Activated CD4-positive, alpha-beta T cell treated with anti-CD3 and anti-CD28 coated beads, Interleukin-2, Interleukin-6, amounts not matched to agents 100 ng/mL and 50 ng/mL, durations not matched to agents 16 hours and 8 hours (primary cell): ENCODE measurements at places on chromosomes 11 and 22.

DNA sequence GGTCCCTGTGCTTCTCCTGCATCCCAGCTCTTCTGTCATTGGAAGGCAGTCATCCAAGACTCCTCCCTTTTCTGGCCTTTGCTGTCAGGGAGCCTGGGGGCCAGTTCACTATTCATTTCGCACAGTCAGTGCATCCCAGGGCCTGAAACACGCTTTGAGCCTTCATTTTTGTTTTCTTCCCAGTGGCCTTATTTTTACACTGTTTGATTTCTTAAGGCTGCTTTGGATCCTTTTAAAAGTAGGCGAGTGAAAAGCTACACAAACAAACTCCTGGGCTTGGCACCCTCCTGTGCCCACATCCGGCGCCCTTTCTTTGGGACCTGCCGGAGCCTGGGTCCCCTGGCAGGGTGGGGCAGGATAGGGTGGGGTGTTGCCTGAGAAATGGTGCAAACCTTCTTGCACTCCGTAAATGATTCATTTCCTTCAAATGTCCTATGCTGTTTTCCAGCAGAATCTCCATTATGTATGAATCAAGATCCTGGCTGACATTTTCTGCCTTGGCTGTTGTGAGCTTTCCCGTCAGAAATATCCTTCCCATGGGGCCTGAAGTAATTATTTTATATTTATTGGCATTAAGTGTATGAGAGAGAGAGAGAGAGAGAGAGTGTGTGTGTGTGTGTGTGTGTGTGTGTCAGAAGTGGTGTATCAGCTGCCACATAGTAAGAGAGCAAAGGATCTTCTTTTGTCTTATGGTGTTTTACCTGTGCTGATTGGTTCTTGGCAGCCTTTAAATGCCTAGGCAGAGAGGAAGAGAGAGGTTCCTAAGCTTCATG lies 45.6 kb downstream of the BCR start:
- peak; percentile 42 for DNase-seq

- peak; percentile 69 for DNase-seq
These were observed at the start of gene LGR4 for GRCh38 chr11:27472398-27473016. Gene LGR4 (minus strand): TSS chr11:27472790. CDS start chr11:27472302, 488 bp downstream.

DNA sequence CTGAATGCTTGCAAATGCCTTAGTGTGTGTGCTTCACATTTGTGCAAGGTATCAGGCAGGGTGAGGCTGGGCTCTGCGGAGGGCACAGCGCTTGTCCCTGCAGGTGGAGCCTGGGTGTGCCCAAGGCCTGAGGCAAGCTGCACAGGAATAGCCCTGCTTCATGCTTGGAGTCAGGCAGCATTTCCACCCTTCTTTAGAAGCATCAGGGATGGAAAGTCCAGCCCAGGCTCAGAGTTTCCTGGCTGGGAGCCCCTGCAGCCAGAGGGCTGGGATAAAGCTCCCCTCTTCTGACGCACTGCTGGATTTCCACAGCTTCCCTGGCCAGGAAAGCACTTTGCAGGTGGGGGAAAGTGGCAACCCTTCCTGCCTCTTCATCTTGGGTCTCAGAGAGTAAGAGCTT lies 63.4 kb downstream of the GALNT18 start:
- no peak for DNase-seq

GRCh38 chr22:46354993-46355305 lies 19.4 kb downstream of the TRMU start:
- no peak for DNase-seq

GRCh38 chr22:40388231-40388630 lies 17.8 kb downstream of the SGSM3 start:
- DNase-seq = no peak

DNA sequence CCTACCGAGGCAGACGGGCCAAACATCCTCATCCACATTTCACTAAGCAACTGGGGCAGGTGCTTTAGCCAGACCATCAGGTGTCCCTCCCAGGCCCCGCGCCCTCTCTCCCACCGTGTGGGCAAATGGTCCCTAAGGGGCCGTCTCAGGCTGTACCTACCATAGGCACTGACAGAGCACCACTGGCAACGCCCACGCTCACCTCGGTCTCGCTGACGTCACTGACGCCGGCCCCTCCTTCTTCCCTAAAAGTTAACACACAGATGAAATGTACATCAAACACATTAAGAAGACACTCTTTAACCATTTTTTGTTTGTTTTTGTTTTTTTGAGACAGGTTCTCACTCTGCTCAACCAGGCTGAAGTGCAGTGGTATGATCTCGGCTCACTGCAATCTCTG lies 9.4 kb downstream of the TTLL1 start:
- DNase-seq = no peak

- no peak for DNase-seq
These were observed 47.8 kb upstream of the ALX4 start for GRCh38 chr11:44357711-44358110.

DNA sequence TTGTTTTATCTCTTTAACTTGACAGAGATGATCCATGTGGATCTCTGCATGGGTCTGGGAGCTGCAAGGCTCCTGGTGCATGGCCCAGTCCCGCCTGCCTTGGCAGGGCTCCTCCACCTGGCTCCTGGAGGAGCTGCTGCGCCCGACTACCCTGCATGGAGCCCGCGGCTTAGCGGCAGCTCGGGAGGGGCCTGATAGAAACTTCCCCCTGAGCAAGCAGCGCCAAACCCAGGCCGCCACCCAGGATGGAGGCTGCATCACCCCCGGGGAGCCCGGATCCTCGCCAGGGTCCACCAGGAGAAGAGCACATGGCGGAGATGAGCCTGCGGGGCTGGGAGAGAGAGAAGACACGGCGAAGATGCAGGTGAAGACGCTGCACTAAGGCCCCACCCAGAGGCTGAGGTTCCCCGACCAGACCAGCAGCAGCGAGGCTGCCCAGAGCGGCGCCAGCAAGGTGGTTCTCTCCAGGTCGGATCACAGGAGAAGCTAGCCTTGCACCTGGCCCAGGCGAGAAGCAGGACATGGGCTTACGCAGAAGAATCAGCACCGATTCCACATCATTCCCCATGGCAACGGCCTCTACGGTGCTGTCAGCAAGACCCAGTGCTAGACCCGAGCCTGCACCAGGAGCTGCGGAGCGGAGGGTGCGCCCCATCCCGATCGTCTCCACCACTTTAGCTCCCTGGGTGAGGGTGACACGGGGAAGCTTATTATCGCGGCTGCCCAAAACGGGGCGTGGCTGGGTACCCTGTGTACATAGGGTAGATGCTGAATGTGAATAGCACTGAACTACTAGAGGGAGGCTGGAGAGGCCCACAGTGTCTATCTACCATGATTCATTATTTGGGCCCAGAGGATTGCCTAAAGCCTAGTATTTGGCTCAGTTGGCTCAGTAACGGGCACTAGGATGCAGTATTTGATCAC lies 41.3 kb upstream of the VPREB1 start:
- no peak for DNase-seq

DNA sequence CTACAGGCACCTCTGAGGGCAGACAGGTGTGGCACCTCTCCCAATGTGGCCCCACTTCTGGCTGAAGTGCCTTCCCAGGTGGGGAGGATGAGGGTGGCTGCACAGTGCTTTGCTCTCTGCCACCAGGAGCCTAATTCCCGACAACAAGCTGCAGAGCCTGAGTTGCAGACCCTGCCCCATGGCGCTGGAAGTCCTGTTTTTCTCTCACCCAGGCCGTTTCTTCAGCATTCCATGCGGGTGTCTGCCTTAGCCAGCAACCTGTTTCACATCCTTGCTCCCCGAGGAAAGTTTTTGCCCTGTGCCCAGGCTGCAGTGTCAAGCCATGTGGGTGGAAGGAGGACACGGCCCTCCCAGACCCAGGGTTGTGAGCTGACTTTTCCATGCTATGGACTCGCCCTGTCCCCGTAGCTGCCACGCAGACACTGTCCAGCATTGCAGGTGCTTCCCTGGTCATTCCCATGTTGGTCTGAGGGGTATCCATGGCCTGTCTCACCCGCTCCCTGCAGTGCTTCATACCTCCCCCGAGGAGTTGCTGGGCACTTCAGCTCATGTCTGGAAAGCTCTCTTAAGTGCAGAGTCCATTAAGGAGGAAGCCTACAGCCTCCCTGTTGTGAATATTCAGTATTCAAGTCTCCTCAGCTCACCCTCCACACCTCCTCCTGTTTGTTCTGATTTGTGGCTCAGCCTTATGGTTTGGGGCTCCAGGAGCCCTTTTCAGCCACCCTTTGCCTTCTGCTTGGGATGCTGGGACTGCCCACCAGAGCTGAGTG lies 2.9 kb downstream of the DAGLA start:
- no peak for DNase-seq

DNA sequence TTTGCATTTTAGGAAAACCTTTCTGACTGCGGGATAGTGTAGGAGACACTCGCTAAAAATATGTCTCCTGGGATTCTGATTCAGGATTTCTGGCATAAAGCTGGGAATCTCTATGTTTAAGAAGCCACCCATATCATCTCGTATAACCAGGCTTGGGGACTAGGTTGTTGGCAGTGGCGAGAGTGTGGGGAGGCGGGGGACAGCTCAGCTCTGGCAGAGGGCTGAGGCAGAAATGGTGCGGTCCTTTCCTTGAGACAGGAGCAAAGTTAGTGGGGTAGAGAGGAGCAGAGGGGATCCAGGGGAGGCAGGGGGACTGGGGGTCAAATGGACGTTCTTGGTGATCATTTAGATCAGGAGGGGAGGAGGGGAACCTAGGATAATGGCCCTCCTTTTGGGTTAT lies 74.3 kb downstream of the TEAD1 start:
- no peak for DNase-seq

DNA sequence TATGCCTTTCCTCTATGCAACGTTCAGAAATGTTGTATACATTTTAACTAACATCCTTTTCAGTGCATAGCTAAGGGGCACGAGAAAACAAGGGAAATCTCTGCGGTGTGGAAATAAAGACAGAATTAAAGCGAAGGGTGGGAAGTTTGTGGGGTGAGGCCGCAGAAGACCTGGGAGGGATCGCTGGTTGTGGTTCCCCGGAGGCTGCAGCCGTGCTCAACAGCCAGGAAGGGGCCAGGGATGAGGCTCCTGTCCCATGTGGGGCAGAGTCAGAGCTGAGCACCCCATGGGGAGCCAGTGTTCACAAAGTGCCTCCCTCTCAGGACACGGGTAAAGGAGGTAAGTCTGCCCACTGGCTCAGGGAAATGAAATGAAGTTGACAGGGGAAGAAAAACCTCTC lies 67.5 kb downstream of the MYEOV start:
- DNase-seq = no peak

DNA sequence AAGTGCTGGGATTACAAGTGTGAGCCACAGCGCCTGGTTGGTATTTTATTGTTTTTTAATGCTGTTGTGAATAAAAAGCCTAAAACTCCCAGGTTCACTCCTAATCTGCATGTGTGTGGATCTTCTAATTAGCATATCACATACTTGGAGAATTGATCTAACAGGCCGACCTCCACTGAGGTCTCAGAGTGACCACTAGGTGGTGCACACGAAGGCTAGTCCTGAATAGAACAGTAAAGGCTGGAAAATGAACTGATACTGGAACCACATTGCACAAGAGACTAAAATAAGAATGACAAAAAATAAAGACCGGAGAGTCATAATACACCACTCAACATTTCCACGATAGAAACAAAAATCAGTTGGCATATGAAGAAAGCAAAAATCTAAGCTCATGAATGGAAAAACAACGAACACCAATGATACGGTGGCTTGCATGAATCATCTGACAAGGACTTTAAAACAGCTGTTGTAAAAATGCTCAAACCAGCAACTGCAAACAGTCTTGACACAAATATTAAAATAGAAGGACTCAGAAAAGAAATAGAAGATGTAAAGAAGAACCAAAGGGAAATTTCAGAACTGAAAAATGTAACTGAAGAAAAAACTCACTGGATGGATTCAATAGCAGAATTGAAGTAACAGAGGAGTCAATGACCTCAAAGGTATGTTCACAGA lies 19.2 kb downstream of the PIM3 start:
- peak; percentile 70 for DNase-seq

GRCh38 chr11:73248526-73249185 lies 23.5 kb upstream of the P2RY6 start:
- DNase-seq = no peak

- no peak for DNase-seq
These were observed 8.5 kb downstream of the BACE1-AS start for GRCh38 chr11:117299351-117300282.

GRCh38 chr22:49022816-49023160 lies 804.9 kb downstream of the BRD1 start:
- no peak for DNase-seq

DNA sequence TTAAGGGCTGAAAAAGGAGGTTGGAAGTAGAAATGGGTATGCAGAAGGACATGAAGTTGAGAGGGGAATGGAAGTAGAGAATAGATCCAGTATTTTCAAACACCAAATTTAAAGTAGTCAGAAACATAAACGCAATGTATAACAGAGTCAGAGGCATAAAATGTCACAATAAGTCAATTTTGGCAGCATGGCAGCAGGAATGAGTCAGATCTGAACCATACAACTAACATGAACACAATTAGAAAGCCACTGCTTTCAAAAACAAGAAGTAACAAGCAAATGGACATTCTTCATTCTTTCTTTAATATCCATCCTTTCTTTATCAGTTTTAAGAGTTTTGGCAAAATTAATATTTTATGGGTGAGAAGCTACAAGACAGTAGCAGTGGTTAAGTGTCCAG lies 2.5 kb downstream of the CHORDC1 start:
- peak; percentile 41 for DNase-seq

DNA sequence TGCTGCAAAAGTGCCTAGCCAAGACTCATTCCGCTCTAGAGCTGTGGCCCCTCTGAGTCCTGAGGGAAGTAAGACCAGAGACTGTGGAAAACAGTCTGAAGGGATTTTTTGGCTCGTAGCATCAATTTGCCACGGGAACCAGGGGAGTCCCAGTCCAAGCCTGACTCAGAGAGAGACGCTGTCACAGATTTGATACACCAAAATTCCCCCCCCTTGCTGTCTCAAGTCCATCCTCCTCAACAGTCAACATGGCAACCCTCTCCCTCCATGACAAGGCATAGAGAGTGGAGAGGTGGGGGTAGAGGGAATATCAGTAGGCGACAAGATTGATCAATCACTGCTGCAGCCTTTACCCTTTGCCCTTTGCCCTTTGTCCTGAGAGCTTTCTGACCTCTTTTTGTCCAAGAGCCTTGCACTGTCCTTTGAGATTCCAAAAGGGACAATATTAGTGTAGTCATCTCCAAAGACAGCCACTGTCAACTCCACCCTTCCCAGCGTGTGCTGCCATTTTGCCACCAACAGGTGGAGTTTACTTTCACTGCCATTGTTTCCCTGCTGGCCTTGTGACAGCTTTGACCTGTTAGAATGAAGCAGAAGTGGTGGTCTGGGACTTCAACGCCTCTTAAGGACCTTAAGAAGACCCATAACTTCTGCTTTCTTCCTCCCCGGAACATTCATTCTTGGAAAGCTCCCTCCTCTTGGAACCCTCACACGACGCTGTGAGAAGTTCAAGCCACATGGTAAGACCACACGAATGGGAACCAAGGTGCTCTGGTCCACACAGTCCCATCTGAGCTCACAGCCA lies 7.3 kb downstream of the SLC15A3 start:
- no peak for DNase-seq

GRCh38 chr11:71987521-71987920 lies 11.2 kb upstream of the IL18BP start:
- DNase-seq = no peak

GRCh38 chr11:76495019-76495418 lies 50.2 kb downstream of the EMSY start:
- no peak for DNase-seq

GRCh38 chr11:64444838-64445441 lies 86.0 kb downstream of the RPS6KA4 start:
- no peak for DNase-seq
